Regular cardiac myocyte (primary cell): ENCODE measurements at places on chromosomes 5 and 9. TPM values are rescaled to one million over a fixed set of nuclear protein-coding genes. Genes with fewer than 3 reads are reported as not detected.

SLC6A3 gene
- total RNA-seq, result not detected in 2 replicates

NKD2 gene
- 1.2 and 9.3 TPM in 2 replicates for total RNA-seq

FKBP15 gene
- total RNA-seq, result 16.7 and 17.5 TPM in 2 replicates

IFNE gene
- 4.4 and 9.6 TPM in 2 replicates for total RNA-seq

IL4 gene
- not detected in 2 replicates for total RNA-seq

ECSCR gene
- total RNA-seq, result 3.4 and 9.2 TPM in 2 replicates

CDH10 gene
- total RNA-seq, result 1.9 and 3.9 TPM in 2 replicates

SLC22A4 gene
- total RNA-seq, result 1.2 and 2.3 TPM in 2 replicates

IL17B gene
- total RNA-seq, result 0.28 and 0.38 TPM in 2 replicates

CCNI2 gene
- total RNA-seq, result not detected in 2 replicates

FBP1 gene
- not detected in 2 replicates for total RNA-seq

ANKRD18A gene
- under 0.01 TPM in 1 of 2 replicates, not detected in the other for total RNA-seq

NR5A1 gene
- under 0.01 TPM in 1 of 2 replicates, not detected in the other for total RNA-seq

CA9 gene
- 0.38 and 2.8 TPM in 2 replicates for total RNA-seq

RANBP3L gene
- not detected in 2 replicates for total RNA-seq

CAPSL gene
- not detected in 2 replicates for total RNA-seq

ALAD gene
- 20.5 and 29.6 TPM in 2 replicates for total RNA-seq

CREBRF gene
- 6.5 and 24.8 TPM in 2 replicates for total RNA-seq

SLC4A9 gene
- total RNA-seq, result under 0.01 TPM in 1 of 2 replicates, not detected in the other

SOHLH1 gene
- not detected in 2 replicates for total RNA-seq

PCSK5 gene
- total RNA-seq, result 3.3 and 17.8 TPM in 2 replicates
